ENCODE measurements at places on chromosomes 3 and 15.
A peak's percentile ranks its signal among the peaks of the same experiment; 100 is the strongest.

- DNase-seq: peak; percentile 45
Measured at GRCh38 chr3:150703299-150703755, 393 bp downstream of the ERICH6 start.

DNA sequence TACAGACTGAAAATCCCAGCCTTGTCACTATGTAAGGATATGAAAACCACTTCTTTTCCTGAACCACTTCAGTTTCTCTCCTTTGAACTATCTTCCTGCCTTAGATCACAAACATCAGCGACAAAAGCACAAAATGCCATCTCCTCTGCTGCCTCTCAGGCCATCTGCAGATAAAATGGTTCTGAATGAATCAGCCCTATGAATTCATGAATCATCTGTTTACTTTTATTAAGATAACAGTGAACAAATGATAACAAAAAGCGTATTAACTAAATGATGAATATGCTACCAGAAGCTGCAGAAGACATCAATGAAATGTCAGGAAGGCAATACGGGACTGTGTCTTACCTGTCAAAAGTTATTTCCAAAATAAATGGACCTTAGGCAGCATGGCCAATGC is 928.1 kb downstream of the ROBO1 start:
- DNase-seq: no peak

DNA sequence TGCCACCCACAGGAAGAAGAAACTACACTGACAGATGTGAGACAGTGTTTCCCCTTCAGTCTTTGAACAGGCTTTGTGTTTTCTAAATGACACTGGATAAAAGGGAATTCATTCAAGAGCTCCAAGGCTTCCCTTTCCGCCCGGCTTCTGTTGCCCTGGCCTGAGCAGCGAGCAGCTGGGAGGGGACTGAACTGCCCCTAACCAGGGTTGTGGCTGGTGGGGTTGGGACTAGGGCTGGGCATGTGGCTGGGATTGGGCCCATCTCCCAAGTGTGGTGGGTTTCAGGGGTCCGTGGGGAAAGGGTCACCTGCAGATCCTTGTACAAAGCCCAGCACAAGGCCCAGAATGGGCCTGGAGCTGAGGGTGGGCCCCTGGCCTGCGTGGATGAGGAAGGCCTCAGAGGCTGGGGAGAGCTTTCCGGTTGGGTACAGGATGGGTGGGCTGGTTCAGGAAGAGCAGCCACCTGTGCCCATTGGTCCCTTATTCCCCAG is 10.4 kb downstream of the VILL start:
- no peak for DNase-seq

GRCh38 chr15:64311566-64311965 is 44.4 kb downstream of the CSNK1G1 start:
- no peak for DNase-seq

GRCh38 chr3:78974181-78974790 is 793.5 kb downstream of the ROBO1 start:
- no peak for DNase-seq

GRCh38 chr3:197791892-197792647 is 1.0 kb downstream of the LRCH3 start:
- DNase-seq: peak; percentile 45

DNA sequence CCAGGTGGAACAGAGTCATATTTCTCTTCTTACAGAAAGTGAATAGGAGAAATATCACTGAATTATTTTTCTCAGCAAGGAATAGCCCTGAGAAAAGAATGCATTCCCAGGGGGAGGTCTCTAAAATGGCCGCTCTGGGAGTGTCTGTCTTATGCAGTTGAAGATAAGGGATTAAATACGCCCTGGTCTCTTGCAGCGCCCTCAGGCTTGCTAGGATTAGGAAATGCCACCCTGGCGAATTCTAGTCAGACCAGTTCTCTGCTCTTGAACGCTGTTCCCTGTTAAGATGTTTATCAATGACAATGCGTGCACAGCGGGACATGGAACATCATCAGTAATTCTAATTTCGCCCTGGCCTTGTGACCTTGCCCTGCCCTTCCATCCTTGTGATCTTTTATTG is 949.0 kb upstream of the SEMA6D start:
- no peak for DNase-seq

GRCh38 chr3:195003006-195003892 is 267.7 kb downstream of the XXYLT1 start:
- DNase-seq: peak; percentile 9

GRCh38 chr15:48781481-48782081 is 29.3 kb downstream of the CEP152 start:
- DNase-seq: no peak
